H4 (cell line): ENCODE measurements at places on chromosomes 5 and 9.

DNA sequence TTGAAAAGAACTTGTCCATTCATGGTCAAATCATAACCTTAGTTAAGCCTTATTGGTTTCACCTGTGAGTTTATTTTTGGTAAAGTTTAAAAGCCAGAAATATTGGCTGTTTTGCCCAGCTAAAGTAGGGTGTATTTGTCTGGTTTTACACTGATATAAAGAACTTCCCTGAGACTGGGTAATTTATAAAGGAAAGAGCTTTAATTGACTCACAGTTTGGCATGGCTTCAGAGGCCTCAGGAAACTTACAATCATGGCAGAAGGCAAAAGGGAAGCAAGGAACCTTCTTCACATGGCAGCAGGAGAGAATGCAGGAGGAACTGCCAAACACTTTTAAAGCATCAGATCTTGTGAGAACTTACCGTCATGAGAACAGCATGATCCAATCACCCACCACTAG is 55.3 kb downstream of the JAKMIP2 start:
- no peak for DNase-seq

GRCh38 chr5:97149709-97150108 is 7.3 kb upstream of the LIX1 start:
- no peak for DNase-seq

GRCh38 chr5:158233735-158234322 is 374.9 kb upstream of the CLINT1 start:
- DNase-seq, result no peak

DNA sequence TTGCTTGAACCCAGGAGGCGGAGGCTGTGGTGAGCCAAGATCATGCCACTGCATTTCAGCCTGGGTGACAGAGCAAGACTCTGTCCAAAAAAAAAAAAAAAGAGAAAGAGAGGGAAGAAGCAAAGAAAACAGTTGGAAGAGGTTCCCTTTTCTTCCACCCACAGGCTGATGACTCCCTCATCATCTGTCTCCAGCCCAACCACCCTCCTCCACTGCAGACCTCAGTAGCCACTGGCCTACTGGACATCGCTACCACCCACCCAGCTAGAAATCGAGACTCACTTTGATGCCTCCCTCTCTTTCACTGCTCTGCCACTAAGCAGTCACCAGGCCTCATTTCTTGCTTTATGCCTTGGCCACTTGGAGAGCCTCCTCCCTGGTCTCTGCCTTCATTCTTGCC is 71.2 kb downstream of the NIPSNAP3B start:
- no peak for DNase-seq

GRCh38 chr9:90515510-90515909 is 127.1 kb downstream of the DIRAS2 start:
- no peak for DNase-seq

DNA sequence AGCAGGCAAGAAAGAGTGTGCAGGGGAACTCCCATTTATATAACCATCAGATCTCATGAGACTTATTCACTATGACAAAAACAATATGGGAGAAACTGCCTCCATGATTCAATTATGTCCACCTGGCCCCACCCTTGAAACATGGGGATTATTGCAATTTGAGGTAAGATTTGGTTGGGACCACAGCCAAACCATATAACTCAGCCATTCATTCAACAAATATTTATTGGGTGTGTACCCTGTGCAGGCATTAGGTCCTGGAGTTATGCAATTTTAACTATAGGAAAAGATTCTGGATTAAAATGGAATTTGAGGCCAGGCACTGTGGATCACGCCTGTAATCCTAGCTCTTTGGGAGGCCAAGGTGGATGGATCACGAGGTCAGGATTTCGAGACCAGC is 124.2 kb upstream of the GAS1 start:
- no peak for DNase-seq

GRCh38 chr5:67870662-67871061 is 344.9 kb upstream of the PIK3R1 start:
- no peak for DNase-seq

DNA sequence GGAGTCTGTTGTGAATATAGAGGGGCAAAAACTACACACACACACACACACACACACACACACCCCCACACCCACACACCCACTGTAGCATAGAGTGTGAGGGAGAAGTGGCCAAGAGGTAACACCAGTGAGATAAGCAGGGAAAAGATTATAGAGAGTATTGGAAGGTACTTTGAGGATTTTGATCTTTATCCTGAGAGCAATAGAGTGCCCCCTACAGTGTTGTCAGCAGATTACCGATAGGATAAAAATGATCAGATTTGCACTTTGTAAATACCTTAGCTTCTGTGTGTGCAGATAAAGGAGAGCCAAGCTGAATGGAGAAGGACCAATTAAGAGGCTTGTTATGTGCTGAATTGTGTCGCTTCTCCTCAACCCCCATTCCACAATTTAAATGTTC is 32.3 kb downstream of the ERCC6L2 start:
- DNase-seq, result no peak

DNA sequence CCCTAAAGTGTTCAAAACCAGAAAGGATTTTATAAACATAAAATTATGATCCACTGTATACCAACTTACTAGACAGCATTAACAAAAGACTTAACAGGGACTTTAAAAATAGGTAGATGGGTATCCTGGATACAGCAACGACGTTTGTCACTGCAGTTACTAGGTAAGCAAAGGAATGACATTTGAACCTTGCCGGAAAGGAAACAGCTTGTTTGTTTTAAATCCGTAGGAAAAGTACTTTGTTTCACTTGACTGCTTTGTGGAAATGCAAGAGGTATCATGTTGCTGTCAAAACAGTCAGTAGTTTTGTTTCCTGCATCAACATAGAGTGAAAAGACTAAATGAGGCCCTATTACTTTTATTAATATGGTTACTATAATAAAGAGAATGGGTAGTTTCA is 122.9 kb downstream of the CDC42SE2 start:
- DNase-seq, result peak; percentile 16

GRCh38 chr9:38284039-38284575 is 108.4 kb upstream of the ALDH1B1 start:
- no peak for DNase-seq

DNA sequence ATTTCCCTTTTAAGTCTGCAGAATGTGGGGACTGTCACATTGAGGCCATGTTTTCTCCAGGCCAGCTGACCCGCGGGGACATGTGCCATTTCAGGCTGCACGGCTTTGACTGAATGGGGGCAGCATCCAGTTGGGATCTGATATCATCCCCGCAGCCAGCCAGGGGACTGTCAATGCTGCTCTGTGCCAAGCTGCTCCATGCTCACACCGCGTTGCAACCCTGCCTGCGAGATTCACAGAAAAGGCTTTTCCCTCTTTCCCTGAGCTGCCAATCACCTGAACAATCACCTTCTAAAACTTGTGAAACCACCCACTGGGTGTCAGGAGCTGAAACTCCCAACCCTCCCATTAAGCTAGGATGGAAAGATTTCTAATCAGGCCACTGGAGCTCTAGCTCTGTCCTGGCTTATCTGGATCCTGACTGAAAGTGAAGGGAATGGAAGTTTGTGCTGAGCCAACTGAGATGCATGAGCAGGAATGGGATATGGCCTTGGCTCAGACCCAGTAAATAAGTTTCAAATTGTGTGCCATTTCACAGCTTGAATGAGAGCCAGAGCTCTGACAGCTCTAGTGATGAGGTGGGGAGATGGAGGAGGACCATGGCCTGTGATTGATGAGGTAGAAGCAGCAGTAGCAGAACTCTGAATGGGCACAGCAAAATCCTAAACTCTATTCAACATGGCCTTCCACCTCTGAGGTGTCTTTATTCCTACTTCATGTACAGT is 34.5 kb upstream of the ZNF366 start:
- DNase-seq, result no peak

DNA sequence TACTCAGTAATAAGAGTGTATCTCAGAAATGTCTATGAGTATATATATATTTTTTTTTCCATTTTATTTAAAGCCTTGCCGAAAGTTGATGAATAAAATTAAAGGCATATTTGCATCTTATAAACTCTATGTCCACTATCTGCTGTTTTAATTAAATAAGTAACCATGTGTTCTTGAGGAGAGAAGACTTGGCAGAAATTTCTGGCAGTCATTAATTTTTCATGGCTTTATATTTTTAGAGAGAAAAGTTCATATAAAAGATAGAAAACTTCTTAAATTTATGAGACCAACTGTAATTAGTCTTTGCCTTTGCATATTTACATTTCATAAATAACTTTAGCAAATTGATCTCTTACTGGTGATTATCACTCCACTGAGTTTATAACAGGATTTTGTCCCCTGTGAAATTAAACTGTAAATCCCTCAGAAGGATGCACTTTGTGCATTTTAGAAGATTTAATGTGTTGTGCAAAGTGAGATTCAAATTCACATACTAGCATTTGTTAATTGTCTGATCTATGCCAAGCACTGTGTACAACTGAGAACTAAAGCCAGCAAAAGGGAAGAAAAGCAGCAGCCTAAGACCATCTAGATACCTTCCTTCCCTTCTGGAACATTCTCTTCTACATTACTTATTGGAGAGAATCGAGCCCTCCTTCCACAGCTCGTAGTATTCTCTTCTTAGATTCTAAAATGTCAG is 108.7 kb downstream of the SNCAIP start:
- no peak for DNase-seq

DNA sequence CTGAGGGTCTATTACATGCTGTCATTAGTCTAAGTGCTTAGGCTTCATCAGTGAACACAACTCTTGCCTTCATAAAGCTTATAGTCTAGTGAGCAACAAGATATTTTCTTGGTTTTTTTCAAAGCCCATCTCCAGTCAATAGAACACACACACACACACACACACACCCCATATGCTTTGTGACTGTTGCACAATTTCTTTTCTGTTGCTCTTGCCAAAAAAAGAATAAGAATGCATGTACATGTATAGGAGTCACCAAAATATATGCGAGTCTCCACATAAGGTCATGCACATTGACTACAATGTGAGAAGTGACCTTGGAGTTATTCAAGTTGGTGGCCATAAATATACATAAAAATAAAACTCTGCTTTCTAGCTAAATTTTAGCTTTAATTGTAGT is 351.5 kb upstream of the TLE4 start:
- no peak for DNase-seq

- peak; percentile 82 for DNase-seq
Measured at GRCh38 chr5:143405063-143405848, 1.8 kb upstream of the NR3C1 start.

DNA sequence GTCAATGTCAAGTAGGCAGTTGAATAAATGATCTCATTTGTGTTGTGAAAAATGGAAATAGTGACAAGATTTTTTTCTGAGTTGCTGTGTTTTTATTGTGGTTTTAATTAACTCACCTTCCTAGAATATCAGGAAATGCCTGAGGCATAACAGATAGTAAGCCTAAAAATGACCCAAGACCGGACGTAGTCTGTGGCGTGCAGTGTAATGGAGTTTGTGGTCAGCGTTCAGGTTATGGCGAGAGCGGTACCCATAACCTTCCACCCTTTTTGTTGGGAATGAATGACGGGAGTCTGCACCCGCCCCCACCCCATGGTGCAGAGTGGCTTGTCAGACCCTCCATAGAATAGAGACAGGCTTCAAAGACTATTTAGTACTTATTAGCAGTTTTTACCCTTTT is 119.3 kb downstream of the GALNT10 start:
- DNase-seq, result peak; percentile 19

DNA sequence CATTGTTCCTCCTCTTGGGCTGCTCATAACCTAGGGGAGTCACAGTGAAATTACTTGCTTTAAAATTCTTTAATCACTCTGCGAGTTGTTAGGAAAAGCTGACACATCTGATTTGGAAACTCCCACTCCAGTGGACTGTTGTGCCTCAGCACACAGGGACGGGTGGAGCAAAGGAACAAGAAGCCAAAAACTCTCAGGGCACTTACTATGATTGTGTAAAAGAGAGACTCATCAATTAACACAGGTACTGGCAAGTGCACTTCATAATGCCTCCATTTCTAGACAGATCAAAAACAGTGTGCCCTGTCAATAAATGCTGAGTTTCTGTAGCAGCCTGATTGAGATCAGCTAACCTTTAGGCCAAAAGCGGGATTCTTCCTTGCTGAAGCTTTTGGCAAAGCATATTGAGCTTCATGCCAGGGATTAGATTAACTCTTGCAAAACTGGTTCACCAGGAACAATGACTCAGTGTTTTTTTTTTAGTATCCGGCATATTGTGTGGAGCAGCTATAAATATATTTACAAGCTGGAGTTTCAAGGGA is 55.9 kb downstream of the TMC1 start:
- peak; percentile 82 for DNase-seq

GRCh38 chr9:94586316-94586715 is 7.3 kb downstream of the FBP2 start:
- no peak for DNase-seq

GRCh38 chr9:105969636-105970035 is 275.3 kb downstream of the TMEM38B start:
- no peak for DNase-seq

DNA sequence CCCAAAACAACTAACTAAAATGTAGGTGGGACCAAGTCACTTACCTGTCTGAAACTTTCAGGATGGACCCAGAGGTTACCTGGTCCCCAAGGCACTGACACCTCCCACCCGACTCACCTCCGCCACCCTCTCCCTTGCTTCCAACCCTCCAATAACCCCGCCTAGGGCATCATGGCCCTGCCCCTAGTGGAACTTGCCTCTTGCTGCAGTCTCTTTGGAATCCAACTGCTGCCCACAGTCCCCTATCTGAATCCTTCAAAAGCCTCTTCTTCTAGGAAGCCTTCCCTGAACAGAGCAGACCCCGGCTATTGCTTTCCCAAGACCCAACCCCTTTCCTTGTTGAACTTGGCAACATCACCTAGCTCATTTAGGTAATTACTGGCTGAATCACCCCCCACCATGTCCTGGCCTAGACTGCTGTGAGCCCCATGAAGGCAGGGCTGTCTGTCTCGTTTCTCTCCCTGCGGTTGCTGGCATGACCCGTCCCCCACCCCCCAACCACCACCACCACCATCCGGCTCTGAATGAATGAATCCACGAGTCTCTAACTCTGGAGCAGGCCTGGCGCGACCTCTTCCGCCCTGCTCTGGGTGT is 9.4 kb downstream of the CRB2 start:
- no peak for DNase-seq

DNA sequence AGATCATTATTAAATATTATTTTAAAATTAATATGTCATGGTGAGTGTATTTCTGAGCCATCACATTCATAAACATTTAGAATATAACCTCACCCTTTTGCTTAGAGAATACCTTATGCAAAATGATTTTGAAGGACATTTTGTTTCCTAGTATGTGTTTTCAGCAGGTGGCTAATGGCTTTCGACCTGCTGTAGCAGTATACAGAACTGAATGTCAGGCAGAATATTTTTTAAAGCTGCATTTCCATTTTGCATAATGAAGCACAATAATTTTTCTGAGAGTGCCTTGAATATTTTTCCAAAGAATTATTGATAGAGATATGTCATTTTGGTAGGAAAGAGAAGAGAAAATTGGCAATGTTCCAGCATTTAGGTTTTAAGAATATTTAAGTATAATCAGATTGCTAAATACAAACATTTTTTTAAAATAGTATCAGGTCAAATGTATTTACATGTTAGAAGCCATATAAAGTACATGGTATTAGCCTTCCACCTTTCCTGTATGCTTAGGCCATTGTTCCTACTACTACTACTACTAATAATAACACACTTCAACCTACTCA is 42.3 kb downstream of the PAM start:
- no peak for DNase-seq
